T-helper 17 cell (primary cell): ENCODE measurements at places on chromosomes 3 and 15.
A peak's percentile ranks its signal among the peaks of the same experiment; 100 is the strongest.

GRCh38 chr3:185215873-185216606 is 37.8 kb downstream of the EHHADH start:
- DNase-seq, result no peak

- DNase-seq, result no peak
These were observed 172.9 kb downstream of the ADAMTS9 start for GRCh38 chr3:64514889-64515288.

DNA sequence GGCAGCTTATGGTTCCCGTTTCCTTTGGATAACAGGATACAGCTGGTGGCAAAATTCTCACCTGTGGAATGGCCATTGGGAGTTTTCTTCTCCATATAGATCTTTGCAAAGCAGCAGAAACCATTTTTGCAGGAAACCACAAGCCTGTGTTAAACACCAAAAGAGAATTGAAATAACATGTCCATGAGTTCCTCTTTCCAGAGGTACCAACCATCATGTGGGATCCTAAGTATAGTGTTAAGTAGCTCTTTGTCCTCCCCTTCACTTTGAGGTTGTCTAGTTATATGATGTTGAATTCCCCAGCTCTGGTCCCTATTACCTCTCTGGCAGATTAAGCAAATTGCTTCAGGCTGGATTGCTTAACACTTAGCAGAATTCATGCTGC is 94.9 kb downstream of the AKAP13 start:
- DNase-seq, result no peak

DNA sequence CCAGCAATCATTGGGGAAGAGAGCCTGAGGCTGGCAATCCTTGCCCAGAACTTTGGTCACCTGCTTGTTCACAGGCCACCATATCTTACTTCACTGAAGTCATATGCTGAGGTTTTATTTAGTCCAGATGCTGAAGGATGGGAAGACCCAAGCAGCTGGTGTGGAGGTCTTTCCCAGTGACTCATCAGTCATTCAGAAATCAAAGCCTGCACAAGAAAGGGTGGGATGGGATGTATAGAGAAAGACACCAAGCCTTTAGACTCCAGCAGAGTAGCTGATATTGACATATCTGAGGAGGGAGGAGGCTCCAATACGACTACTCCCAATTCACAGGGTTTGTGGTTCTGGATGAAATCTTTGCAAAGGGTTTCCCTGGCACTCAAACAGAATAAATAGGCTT is 13.0 kb upstream of the PHLDB2 start:
- no peak for DNase-seq

DNA sequence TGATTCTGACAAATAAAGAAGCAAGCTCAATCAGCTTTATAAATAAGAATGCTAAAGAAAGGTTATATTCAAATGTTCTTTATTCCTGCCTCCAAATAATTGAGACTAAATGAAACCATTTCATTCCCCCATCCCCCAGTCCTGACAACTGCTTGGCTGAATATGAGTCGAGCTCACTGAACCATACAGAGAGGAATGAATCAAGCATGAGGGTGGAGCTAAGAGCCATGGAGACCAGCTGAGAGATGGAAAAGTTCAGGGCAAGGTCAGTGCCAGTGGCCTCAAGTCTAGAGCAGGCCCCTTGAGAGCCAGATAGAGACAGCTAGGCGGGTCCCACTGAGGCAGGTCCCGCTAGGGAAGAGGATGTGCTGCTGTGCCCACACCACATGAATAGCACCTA is 188.7 kb upstream of the EIF1B start:
- no peak for DNase-seq

DNA sequence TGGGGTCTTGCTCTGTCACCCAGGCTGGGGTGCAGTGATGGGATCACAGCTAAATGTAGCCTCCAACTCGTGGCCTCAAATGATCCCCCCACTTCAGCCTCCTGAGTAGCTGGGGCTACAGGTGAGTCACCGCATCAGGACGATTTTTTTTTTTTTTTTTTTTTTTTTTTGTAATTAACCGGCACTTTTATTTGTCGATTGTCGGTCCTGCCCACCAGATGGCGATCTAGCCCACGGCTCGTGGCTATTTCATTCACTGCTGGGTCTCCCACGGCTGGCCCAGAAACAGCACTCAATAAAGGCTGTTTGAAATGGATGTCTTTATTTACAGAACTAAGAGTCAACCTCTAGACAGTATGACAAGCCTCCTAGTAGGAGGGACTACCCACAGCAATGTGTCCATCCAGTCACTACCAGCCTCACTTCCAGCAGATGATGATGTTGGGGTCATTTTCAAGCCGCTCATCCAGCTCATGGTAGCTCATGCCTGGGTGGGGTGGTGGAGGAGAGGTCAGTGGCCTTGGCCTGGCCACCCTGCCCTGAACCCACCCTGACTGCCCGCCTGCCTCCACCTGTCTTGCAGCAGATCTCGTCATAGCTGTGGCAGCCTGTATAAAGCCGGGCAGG is 1.8 kb upstream of the ZMYND10 start:
- DNase-seq, result peak; percentile 68

GRCh38 chr15:91790836-91791235 is 62.7 kb upstream of the SLCO3A1 start:
- no peak for DNase-seq

DNA sequence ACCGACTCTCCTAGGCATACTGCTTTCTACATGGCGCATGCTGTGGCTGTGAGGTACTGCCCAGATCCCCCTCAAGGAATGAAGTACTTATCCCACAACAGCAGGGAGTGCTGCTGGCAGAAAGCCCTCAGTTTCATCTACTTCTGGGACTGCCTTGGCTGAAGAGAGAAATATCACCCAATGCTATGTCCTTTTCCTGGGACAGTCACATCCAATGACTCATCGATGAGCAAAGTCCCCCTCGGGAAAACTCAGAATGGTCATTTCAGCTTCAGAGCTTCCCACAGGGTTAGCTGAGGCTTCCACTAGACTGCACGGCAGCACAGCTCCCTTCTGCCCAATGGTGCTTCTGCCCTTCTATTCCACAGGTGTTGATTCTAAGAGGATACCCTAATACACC is 3.6 kb upstream of the NMD3 start:
- no peak for DNase-seq

- DNase-seq, result no peak
These were observed 67.5 kb downstream of the ARIH1 start for GRCh38 chr15:72541674-72542073.

DNA sequence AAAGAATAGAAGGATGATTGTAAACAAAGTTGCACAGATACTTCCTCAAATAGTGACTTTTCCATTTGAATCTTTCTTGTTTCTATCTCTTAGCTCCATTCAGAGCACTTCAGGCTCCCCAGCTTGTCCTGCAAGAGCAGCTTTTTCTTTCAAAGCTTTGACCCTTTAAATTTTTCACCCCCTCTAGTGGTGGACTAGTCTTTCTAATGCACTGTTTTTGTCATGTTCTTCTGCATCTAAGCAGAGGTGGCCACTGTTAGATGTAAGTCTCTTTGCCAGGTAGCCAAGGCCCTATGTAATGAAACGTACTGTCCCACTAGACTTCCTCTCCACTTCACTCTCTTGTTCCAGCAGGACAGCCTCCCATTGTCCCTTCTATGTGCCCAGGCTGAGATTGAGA is 74.0 kb upstream of the MANF start:
- DNase-seq, result no peak

DNA sequence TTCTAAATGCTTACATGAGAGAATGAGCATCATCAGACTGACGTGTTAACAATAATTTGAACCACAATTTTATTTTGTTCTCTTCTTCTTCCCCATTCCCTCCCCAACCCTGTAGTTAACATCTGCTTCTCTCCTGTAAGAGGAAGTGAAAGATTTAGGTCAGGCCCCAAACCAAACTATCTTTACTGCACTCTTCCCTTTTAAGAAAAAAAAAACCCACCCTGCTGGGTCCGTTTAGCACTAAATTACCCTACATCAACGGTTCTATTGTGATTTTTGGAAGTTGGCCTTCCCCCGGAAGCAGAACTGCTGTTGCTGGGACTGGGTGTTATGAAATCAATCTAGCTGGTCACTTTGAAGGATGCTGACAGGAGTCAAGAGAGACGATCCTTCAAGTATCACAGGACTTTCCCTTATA is 49.4 kb downstream of the NFKBIZ start:
- DNase-seq, result no peak

- DNase-seq, result no peak
These were observed 61.6 kb downstream of the TPRG1 start for GRCh38 chr3:189233225-189233858.

DNA sequence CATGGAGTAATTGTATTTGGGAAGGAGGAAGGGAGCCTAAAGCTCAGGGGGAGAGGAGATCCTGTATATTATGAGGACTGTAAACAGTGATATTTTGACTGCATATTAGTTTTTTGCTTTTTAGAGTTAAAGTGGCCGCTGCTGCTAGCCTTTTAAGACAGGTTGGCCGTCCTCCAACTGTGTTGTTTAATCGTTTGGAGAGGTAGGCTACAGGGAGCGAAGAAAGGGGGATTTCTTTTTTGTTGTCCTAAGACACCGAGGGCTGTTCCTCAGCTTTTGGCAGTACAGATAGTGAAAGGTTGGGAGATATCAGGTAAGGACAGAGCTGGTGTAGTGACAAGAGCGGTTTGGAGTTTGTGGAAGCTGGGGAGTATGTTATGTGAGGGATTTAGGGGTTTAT is 38.2 kb upstream of the RNF7 start:
- no peak for DNase-seq

GRCh38 chr3:160796089-160796812 is 40.2 kb downstream of the PPM1L start:
- DNase-seq, result no peak

GRCh38 chr15:91973481-91973880 is 120.0 kb downstream of the SLCO3A1 start:
- no peak for DNase-seq

DNA sequence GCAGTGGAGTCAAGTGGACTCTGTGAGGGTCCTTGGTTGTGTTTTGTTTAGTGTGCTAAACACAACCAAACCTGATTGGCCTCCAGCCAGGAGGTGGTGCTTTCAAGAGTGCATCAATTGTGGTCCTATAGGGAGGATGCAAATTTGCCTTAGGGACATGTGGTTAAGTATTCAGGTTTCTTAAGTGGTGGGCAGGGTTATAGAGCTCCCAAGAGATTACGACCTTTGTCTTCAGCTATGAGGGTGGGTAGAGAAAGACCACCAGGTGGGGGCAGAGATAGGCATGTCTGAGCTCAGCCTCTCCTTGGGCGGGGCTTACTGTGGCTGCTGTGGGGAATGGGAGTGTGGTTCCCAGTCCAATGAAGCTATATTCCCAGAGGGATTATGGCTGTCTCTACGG is 186.6 kb downstream of the SQOR start:
- DNase-seq, result no peak

DNA sequence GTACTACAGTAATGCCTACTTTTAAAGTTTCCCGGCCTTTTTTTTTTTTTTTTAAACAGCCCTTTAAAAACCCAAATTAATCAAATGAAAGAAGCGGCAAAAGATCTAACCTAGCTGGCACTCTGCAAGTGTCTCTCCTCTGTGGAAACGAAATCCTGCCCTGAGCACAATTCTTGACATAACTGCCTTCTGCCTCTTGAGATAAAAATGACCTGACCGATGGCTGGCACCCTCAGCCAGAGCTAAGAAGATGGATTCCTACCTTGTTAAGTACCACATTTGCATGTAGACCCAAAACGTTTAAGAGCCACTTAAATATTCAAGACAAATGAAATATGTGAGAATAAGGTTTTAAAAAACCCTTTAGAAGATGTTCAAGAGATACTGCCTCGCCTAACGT is 16.6 kb upstream of the SLC12A8 start:
- no peak for DNase-seq

DNA sequence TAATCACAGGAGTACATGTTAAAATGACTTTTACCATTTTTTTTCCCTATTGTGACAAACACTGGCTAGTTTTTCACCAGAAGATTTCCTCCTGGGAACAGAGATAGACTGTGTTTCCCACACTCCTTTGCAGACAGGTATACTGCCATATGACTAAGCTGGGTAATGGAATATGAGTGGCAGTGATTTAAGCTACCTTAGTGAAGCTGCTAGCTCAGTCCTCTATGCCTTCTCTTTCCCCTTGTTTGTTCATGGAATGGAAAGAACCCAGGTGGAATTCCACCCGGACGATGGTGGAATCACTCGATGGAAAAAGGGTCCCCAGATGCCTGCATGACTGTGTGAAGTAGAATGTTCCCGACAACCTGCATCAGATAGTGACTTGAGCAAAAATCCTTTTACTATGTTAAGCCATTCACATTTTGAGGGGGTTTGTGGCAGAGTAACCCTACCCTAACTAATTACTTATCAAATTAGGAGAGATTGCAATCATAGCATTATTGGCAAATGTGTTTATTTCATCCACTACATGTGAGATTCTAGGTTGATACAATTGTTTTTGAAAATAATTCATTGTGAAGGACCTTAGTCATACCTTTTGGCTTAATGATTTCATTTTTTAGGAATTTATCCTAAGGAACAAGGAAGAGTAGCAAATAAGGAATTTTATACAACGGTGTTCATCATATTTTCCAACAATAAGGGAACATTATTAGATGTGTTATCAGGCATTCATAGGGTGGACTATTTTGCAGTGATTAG is 16.5 kb downstream of the THSD4 start:
- DNase-seq, result no peak

DNA sequence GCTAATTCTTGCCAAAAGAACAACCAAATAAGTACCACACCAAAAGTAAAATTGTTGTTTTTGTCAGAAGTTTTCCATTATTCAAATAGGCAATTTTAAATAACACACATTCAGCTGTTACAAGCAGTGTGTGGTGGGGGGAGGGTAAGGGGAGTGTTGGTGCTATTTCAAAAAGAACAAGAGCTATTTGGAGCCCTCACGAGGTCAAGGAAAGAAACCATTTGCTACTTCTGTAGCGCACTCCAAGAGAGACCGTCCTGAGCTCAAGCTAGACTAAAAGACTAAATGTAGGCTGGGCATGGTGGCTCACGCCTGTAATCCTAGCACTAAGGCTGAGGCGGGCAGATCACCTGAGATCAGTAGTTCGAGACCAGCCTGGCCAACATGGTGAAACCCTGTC is 21.2 kb upstream of the IGF2BP2 start:
- no peak for DNase-seq

DNA sequence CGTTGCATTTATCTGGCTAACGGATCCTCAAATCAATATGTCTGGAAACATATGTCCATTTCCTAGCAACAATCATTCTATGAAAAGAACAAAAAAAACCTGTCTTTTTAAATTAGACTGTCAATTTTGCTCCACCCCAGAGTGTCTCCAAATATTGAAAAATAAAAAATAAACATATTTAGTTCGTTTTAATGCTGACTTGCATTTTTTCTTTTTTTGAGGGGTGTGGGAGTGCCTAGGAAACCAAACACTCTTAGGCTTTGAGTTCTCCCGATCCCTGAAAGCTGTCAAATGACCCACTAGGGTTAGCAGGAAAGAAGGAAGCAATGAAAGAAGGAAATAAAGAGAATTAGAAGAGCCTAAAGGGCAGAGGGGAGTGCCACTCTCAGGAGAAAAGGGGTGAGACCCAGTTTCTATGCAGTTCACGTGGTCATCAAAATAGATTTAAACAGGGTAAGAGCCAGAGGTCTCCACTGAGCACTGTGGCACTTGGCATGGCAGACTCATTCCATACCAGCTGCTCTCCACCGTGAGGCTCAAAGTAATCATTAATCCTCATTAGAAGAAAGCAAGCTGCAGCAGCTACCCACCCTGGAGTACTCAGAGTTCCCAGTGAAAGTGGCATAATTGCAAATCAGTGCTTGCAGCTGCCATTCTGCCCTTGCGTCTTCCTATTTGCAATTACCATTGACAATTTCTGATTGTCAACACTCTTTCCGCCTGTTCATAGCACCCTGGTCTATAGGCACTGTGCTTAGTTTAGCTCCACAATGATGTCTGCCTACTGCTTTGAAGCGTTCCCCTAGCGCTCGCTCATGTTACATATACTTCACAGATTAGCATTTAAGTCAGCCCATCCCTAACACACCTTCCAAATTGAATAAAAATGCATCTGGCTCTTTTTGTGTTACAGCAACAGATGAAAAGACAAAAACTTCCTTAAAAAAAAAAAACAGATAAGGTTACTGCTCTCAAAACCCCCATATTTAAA is 32.3 kb downstream of the PDZRN3 start:
- DNase-seq, result no peak
